ENCODE measurements at places on chromosomes 11 and 22.

GRCh38 chr22:24471570-24471969, 23.6 kb upstream of the UPB1 start:
- H3K36me3 ChIP-seq, result no peaks in the 10 kb centered on the region
- no peak overlapping the region for H3K4me3 ChIP-seq
- peak overlapping the region; percentile 85 for H3K27ac ChIP-seq
- H3K27me3 ChIP-seq, result no peaks in the 10 kb centered on the region

DNA sequence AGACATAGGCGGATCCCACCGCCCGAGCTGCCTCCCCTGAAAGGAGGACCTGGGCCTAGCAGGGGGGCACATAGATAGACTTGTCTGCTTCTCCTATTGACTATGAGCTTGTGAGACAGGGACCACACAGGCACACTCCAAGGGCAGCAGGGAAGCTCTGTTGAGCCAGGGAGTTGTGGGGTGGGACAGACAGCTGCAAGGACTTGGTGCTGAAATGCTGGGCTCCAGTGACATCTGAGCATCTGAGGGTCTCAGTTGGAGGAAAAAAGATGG, 53.4 kb upstream of the ANO1 start:
- H3K4me1 ChIP-seq, result peaks cover 10% of the 10 kb centered on the region
- H3K27ac ChIP-seq, result no peak overlapping the region
- DNase-seq, result no peak
- no peak overlapping the region for H3K4me3 ChIP-seq
- H3K36me3 ChIP-seq, result no peaks in the 10 kb centered on the region

DNA sequence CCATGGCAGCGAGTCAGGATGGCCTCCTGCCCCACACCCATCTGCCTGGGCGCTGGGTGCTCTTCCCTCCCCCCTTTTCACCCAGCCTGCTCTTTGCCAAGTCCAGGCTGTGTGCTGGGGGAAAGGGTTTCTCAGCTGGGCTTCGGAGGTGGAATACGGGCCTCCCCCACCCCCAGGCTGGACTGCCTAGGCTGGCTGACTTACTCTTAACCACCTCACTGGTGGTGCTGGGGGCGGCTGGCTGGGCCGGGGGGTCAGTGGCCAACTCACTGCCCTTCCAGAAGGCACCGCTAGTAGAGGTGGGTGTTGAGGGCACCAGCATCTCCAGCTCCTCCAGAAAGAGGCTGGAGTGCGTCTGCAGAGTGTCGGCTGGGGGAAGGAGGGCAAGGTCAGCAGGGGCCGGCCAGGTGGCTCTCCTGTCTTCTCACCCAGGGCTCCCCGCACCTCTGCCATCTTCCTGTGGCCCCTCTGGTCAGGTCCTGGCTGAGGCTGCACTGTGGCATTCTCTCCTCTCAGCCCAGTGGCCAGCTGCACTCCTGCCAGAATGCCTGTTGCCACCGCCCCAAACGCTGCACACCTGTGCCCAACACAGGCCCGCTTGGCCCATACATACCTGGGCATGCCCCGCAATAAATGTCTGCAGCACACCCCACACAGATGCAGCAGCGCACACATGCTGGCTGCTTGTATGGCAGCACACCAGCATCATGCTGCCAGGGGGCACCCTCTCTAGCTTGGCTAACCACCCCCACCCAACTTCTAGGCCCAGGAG, 9.7 kb downstream of the PITPNM1 start:
- H3K4me3 ChIP-seq, result no peak overlapping the region
- H3K4me1 ChIP-seq, result no peaks in the 10 kb centered on the region
- no peaks in the 10 kb centered on the region for H3K27me3 ChIP-seq

- no peak overlapping the region for H3K4me3 ChIP-seq
- no peak overlapping the region for H3K27ac ChIP-seq
- no peaks in the 10 kb centered on the region for H3K4me1 ChIP-seq
- no peaks in the 10 kb centered on the region for H3K36me3 ChIP-seq
- DNase-seq, result no peak
Observed at GRCh38 chr11:107598225-107599139, 7.5 kb downstream of the ELMOD1 start.

- no peak for DNase-seq
- no peaks in the 10 kb centered on the region for H3K36me3 ChIP-seq
- H3K4me1 ChIP-seq, result no peaks in the 10 kb centered on the region
- H3K27ac ChIP-seq, result no peak overlapping the region
- peak overlapping the region; percentile 41 for H3K4me3 ChIP-seq
Observed at GRCh38 chr11:131370901-131371790, 731 bp downstream of the NTM start.

GRCh38 chr11:27468209-27468994, 4.2 kb downstream of the LGR4 start:
- no peaks in the 10 kb centered on the region for H3K36me3 ChIP-seq
- peak overlapping the region; percentile 58 for H3K27ac ChIP-seq
- DNase-seq, result peak; percentile 89
- H3K27me3 ChIP-seq, result no peaks in the 10 kb centered on the region

DNA sequence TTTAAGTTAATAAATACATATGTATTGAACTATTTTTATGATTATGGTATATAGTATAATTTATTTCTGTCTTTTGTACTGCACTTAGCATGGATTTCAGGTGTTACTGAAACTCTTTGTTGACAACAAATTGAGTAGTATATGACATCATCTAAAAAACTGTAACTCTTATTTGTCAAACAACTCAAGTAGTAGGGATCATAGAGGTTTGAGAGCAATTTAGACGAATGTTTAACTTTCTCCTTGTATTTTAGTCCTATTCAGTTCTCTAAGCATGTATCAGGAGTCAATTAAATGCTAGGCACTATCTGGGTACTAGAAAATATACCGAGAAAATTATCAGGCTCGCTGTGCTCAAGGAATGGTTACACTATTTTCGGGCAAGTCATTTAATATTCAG, 595.2 kb downstream of the METTL15 start:
- no peaks in the 10 kb centered on the region for H3K27me3 ChIP-seq
- H3K36me3 ChIP-seq, result no peaks in the 10 kb centered on the region
- no peak for DNase-seq
- no peak overlapping the region for H3K27ac ChIP-seq

DNA sequence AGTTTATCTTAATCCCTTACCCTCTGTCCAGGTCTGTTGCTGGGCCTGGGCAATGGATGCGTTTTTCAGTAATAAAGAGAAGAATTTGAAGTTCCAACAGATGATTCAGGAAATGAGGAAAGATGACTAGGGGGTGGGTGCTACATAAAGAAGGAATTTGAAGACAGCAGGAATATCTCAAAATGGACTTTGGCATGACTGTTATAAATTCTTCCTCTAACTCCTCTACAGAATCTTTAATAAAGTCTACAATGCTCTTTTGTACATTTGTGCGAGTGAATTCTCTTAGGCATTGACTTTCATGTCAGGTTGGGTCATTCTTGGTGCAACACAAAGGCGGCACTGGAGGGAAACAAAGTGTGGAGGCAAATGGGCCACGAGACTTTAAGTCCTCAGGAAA, 35.1 kb upstream of the PRSS23 start:
- peaks cover 10% of the 10 kb centered on the region for H3K4me1 ChIP-seq
- no peak overlapping the region for H3K4me3 ChIP-seq
- H3K27me3 ChIP-seq, result no peaks in the 10 kb centered on the region

- no peaks in the 10 kb centered on the region for H3K27me3 ChIP-seq
- H3K27ac ChIP-seq, result no peak overlapping the region
- H3K4me3 ChIP-seq, result no peak overlapping the region
- no peak for DNase-seq
- peaks cover 8% of the 10 kb centered on the region for H3K36me3 ChIP-seq
Observed at GRCh38 chr11:581342-581741, 5.1 kb downstream of the PHRF1 start.

DNA sequence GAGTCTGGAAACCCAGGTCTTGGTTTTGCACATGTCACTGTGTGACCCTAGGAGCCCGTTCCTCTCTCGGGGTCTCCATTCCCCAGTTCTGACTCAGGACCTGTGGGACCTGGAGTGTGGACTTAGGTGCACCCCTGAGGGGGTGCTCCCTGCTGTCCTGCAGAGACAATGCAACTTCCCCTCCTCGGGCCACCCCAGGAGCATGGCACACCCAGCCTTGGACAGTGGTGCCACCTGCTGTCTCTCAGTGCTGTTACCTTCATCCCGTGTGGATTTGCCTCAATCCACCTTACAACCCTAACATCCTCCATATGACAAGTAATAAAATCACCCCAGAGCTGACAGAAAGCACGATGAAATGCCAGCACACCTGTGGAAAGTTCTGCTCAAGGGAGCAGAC, 27.5 kb upstream of the CRYBB3 start:
- H3K4me1 ChIP-seq, result no peaks in the 10 kb centered on the region
- H3K36me3 ChIP-seq, result no peaks in the 10 kb centered on the region
- H3K4me3 ChIP-seq, result no peak overlapping the region

- no peaks in the 10 kb centered on the region for H3K36me3 ChIP-seq
- H3K4me1 ChIP-seq, result peaks cover 27% of the 10 kb centered on the region
- H3K27ac ChIP-seq, result no peak overlapping the region
- no peak overlapping the region for H3K4me3 ChIP-seq
Observed at GRCh38 chr22:31628362-31628761, 33.7 kb downstream of the PISD start.

- peaks cover 9% of the 10 kb centered on the region for H3K4me1 ChIP-seq
- no peak overlapping the region for H3K4me3 ChIP-seq
- peak overlapping the region; percentile 27 for H3K27ac ChIP-seq
- H3K36me3 ChIP-seq, result peaks cover 4% of the 10 kb centered on the region
Observed at GRCh38 chr22:45757068-45757467, 85.4 kb downstream of the ATXN10 start.

DNA sequence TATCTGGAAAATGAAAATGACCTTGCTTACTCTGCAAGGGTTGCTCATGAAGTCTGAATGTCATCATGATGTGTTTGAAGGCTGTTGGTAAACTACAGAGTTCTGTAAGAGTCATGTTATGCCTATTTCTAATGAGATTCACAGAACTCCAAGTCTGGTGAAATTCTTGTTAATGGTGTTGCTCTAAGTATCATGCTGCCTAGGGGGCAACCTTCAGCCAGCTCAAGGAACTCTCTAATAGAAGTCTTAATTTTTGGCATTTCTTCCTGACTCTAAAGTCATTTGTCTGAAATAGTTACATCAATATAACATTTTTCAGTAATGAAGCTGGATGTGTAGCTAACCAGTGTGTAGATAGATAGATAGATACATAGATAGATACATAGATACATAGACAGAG, 302.8 kb downstream of the FAT3 start:
- peak; percentile 28 for DNase-seq
- H3K27ac ChIP-seq, result peak overlapping the region; percentile 16
- H3K27me3 ChIP-seq, result no peaks in the 10 kb centered on the region
- no peaks in the 10 kb centered on the region for H3K4me1 ChIP-seq
- no peak overlapping the region for H3K4me3 ChIP-seq

DNA sequence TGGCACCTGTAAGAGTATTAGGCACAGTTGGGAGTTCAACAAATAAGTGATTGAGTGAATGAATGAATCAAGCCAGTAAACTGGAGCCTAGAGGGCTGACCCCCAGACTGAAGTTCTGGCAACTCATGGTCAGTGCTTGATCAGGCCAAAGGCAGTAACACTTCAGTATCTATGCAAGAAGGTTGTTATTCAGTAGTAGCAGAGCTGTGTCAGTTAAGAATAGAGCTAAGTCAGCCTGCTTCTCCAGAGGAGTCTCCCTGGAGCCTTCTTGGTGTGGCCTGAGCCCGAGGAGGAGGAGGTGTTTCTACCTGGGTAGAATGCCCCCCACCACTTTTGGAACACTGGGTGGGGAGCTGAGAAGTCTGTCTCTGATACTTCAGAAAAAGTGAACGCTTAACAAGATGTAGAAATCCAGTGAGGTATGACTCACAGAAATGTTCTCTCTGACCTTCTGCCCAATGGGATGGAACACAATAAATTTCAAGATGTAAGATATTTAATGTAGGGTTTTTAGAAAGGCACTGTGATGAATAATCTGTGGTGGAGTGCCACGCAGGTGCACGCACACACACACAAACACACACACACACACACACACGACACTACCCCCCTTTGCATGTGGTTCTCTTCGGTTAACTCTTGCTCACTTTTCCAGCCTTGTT, 219.9 kb downstream of the HIPK3 start:
- H3K4me1 ChIP-seq, result peaks cover 20% of the 10 kb centered on the region
- no peak overlapping the region for H3K4me3 ChIP-seq
- no peak overlapping the region for H3K27ac ChIP-seq
- DNase-seq, result no peak
- no peaks in the 10 kb centered on the region for H3K27me3 ChIP-seq

- no peaks in the 10 kb centered on the region for H3K27me3 ChIP-seq
- no peak for DNase-seq
- H3K27ac ChIP-seq, result no peak overlapping the region
- H3K36me3 ChIP-seq, result no peaks in the 10 kb centered on the region
- no peak overlapping the region for H3K4me3 ChIP-seq
Observed at GRCh38 chr11:69508974-69509373, 27.5 kb downstream of the LINC01488 start.

DNA sequence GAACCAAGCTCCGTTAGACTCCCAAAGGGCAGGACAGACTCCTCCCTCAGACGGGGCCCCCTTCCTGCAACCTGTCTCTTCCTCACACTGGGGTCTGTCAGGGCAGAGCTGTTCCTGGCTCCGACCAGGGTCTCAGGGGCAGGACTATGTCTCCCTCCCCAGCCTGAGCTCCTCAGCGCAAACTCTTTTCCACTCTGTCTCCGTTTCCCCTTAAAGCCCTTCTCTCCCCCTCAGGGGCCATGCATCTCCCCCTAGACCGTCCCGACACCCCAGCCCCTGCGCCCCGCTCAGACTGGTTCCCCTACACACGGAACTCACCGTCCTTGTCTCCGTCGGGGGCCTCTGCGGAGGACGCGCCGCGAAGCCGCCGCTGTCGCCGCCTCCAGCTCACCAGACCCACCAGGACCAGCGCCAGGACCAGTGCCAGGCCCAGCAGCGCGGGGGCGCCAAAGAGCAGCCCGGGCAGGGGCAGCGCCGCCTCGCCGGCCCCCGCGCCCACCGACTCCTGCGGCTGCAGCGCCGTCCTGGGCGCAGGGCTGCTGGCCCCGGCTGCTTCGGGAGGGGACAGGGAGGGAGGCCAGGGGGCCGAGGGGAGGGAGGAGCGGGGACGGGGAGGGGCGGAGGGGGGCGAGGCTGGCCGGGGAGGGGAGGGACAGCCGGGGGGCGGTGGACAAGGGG, 684 bp downstream of the TNFRSF13C start:
- peaks cover 10% of the 10 kb centered on the region for H3K27me3 ChIP-seq
- no peaks in the 10 kb centered on the region for H3K36me3 ChIP-seq
- H3K4me3 ChIP-seq, result no peak overlapping the region
- H3K27ac ChIP-seq, result no peak overlapping the region
- no peaks in the 10 kb centered on the region for H3K4me1 ChIP-seq
- no peak for DNase-seq

- H3K27ac ChIP-seq, result no peak overlapping the region
Observed at GRCh38 chr11:829847-830294, 2.2 kb downstream of the CRACR2B start.

DNA sequence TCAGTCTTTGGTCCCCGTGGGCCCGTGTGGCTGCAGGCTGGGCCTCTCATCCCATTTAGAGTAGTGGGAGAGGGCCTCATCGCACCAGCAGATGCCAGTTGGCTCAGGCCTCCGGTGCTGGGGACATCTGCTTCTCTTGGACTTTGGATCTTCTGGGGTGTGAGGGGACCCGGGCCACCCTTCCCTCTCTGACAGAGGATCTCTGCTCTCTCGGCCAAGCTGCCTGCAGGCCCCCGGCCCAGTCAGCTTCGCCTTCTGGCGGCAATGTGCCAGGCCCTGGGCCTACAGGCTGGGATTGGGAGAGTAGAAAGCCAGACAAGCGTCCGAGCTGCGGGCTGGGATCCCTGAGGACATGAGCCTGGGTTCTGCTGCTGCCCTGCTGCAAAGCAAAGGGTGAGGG, 15.0 kb upstream of the FGF3 start:
- H3K4me1 ChIP-seq, result no peaks in the 10 kb centered on the region
- H3K4me3 ChIP-seq, result no peak overlapping the region
